ENCODE measurements at places on chromosomes 1 and 21.

GRCh38 chr1:75614399-75614756, 3.5 kb upstream of the SLC44A5 start:
- no peak for DNase-seq

DNA sequence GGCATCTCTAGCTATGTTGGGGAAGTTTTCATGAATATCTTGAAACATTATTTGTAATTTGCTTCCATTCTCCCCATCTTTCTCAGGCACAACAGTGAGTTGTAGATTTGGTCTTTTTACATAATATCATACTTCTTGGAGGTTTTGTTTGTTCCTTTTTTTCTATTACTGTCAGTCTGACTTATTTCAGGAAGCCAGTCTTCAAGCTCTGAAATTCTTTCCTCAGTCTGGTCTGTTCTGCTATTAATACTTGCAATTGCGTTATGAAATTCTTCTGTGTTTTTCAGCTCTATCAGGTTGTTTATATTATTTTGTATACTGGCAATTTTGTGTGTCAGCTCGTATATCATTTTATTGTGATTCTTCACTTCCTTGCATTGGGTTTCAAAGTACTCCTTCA, 424.6 kb upstream of the PTBP2 start:
- no peak for DNase-seq

DNA sequence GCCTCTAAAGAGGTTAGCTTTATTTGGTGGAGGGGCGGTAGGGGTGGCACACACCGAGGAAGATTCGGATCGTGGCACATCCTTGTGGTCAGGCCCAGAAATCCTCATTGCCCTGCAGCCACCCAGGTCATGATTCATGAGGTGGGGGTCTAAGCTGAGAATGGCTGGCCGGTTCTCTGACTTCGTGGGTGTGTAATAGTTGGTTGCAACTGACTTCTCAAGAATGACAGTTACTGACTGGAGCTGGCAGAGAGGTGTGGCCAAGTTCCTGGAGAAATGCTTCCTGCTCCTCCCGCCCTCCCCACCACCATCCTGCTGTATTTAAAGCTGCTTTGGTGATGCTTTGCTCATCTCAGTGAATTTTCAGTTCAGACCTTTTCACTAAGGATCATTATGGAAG, 198.6 kb downstream of the KIF26B start:
- no peak for DNase-seq

GRCh38 chr1:79681382-79681781, 674.9 kb upstream of the ADGRL4 start:
- DNase-seq: no peak

DNA sequence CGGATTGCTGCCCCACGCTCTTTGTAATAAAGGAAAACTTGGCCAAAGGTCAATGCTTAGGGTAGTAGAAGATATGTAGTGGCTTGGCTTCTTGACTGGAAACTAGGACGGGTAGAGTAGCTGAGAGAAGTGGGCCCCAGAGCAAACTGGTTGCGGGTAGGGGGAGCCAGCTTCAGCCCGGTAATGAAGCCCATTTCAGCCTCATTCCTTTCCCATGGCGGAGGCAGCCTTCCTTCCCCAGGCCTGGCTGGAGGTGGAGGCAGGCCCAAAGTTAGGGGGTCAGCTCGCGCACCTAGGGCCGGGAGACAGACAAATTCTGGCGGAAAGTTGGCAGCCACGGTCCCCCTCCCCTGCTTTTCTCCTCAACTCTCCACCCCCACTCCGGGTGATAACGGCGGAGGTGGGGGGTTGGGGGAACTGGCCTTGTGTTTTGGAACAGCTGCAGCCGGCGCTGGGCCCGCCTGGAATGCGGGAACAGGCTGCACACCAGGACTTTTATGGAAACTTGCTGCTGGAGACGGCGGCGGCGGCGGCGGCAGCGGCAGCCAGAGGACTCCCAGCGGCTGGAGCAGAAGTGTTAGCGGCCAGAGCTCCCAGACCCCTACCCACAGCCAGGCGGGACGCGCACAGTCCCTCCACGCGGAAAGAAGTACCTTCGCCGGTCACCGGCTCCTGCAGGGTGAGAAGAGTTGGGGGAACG, at the start of gene NEXN:
TSS of gene NEXN (plus strand) at position 544 of the 700 bp plus-strand sequence. CDS start 27,483 bp downstream, outside the sequence.
- no peak for DNase-seq

DNA sequence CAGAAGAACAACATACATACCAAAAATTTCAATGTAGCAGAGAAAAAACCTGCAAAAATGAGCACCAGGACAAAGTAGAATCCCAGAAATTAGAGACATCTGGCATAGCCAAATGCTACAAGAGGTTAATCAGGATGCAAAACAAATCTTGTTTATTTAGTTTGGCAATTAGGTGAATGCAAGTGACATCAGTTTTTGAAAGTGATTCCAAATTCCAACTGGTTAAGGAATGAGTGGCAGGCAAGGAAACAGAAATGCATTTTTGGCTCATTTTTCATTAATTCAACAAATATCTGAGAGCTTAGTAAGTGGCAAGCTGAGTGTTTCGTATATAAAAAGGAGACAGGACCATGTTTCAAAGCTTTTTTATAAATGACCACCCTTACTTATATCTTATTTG, 21.3 kb downstream of the SCAF4 start:
- DNase-seq: no peak

- DNase-seq: no peak
Measured at GRCh38 chr1:217182992-217183391, 447.9 kb downstream of the GPATCH2 start.

- no peak for DNase-seq
Measured at GRCh38 chr1:178933709-178934490, 63.0 kb upstream of the ANGPTL1 start.

GRCh38 chr1:188065917-188066316, 1237.2 kb downstream of the PLA2G4A start:
- DNase-seq: no peak

GRCh38 chr1:55320891-55321290, 105.7 kb upstream of the USP24 start:
- DNase-seq: no peak

DNA sequence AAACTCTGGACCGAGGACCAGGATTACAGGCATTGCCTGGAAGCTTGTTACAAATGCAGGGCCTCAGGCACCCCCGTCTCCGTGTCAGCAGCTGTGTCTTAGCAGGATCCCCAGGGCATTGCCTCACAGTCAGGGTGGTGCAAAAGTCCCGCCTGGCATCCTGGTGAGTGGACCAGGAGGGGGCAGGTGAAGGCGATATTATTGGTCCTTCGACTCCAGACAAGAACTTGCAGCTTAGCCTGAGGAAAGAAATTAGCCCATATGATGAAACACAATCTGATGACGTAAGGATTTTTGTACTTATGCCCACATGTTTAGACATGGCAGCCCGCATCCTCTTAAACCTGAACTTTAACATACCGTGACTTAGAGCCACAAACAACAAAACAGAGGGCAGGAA, 40.8 kb downstream of the RSPH1 start:
- DNase-seq: no peak

DNA sequence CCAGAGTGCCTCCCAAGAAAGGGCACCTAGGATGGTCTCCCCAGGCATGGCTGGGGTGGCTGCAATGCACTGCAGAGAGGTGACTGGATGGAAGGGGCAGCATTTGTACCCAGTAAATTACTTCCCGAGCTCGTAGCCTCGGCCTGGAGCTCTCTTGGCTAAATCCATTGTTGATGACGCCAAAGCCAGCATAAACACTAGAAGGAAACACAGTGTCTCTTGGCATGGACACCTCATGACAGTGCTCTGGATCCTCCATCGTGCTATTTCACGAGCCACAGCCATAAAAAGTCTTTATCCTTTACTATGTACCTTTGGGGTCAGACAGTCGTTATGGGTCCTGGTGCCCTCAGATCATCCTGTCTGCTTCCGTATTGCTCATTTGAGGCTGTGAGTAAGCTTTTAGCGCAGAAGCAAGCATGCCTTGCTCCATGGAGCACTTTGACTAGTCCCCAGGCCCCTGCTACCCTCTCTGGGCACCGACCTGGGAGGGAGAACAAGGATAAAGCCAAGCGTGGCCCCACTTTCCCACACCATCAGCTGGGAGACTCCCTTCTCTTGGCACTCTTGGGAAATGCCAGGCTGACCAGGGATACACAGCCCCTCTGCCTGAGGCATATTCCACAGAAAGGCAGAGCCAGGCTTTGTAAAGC, 10.3 kb upstream of the PRELP start:
- no peak for DNase-seq

DNA sequence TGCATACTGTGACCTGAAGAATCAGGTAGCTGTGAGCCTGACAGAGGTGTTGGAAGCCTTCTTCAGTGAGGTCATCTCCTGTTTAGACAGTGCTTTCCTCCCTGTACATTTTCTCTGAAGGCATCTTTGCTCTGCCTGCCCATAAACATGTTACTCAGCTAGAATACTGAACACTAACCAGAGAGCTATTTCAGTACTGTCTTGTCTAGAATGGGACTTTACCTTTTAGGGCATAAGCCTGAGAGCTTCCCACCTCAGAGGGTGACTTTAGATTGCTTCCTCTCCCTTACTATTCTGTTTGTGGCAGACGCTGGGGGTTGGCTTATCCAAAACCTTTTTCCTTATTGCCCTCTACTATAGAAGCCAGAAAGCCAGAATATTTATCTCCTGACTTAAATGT, 23.3 kb upstream of the ZNF326 start:
- no peak for DNase-seq

DNA sequence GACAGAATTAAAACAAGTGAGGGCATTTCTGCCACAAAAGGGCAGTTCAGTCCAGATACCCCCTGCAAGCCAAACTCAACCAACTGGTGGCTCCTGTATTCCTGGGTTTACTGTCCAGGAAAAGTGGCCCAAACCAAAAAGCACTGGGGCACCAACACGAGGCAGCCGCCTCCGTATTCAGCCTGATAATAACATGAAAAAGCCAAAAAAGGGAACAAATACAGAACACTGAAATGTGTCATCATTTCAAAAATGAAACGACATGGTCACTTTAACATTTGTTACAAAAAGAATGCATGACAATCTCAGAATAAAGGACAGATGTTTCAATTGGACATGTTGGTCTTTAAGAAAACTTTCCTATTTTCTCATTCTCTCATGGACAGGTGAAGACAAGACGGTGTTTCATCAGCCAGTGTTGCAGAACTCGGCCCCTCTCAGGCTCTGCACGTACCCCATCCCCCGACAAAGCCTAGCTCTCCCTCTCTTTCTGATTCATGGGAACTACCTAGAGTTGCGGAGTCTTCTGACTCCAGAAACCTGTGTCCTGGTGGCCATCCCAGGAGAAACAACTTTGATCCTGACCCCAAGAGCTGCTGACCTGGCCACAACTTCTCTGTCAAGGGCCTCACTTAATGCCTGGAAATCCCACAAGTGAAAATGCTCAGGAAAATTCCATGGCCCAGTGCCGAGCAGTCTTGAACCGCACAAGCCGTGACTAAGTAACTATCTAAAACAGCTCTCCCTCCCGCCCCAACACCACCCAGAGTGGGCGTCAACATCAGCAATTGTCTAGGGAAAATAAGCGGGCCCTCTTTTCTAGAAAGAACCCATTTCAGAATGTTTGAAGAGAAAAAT, 27.1 kb downstream of the ZBTB17 start:
- no peak for DNase-seq

DNA sequence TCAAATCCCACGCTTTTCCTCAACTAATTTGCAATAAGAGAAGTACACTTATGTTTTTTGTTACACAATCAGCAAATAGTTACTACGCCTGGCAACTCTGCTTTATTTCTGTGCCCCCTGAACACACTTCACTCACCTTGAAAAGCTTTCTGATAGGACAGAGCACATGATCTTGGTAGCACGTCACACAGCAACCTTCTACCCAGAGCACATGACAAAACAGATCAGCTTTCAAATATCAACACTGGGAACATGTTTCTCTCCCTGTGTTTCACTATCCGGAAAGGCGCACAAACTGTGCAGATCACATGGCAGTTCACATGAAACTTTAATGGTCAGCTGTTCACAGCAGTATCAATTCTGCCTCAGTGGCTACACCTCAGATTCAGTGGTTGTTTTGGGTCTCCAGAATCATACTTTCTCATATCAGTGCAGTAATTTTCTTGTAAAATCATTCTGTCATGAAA, 2.2 kb downstream of the SLC19A2 start:
- DNase-seq: no peak

GRCh38 chr1:37020653-37021277, 13.6 kb downstream of the GRIK3 start:
- DNase-seq: peak; percentile 38

DNA sequence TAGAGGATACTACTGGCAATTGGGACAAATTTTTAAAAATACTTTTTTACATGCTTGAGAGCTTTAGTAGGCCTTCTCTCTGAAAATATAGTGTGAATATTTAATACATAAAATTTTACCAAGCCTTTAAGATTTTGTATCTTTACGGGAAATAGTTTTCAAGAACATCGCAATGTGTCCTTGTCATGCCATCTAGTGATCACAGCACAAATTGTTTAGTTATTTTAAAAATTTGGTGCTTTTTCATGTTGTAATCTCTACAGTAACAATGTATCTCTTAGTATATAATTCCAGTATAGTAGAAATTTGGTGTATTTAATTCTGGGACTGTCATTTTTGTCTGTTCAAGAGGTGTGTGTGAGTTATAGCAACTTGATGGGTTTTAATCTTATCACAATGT, 6.7 kb downstream of the CDC7 start:
- DNase-seq: no peak

DNA sequence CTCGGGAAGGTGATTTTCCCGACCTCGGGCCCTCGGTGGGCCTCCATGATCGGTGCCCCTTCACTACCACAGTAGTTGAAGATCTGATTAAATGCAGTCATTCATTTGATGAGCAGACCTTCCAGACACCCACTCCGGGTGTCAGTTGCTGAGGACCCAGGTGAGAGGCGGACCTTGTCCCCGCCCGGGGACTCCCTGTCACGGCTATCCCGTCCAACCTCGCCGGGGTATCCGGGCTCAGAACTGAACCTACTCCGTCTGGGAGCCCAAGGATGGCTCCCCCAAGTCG, 22.6 kb downstream of the RNU1-3 start:
- DNase-seq: no peak

GRCh38 chr1:222975472-222976122, 160.8 kb downstream of the DISP1 start:
- DNase-seq: no peak

DNA sequence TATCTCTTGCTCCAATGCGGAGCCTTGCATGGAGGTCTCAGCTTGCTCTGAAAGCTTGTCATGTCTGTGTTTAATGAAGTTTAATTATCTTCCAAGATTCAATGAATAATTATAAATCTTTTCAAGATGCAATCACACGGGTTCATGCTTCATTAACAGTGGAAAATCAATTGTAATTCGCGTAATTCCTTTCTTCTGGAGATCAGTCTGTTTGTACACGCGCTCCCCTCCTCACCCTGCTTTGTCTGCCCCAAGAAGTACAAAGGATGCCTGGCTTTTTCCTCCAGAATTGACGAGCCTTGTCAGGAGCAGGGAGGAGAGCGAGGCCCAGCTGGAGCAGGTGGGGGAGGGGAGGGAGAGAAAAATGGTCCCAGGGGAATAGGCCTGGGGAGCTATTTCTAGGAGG, 65.0 kb upstream of the DISP3 start:
- DNase-seq: no peak

- DNase-seq: no peak
Measured at GRCh38 chr1:76425201-76426145, 350.9 kb downstream of the ST6GALNAC3 start.
